ENCODE measurements at places on chromosomes 6 and 20. TPM values are rescaled to one million over a fixed set of nuclear protein-coding genes. Genes with fewer than 3 reads are reported as not detected.

GRCh38 chr20:11344939-11345338 lies 572.8 kb upstream of the BTBD3 start:
- no peak for DNase-seq

DNA sequence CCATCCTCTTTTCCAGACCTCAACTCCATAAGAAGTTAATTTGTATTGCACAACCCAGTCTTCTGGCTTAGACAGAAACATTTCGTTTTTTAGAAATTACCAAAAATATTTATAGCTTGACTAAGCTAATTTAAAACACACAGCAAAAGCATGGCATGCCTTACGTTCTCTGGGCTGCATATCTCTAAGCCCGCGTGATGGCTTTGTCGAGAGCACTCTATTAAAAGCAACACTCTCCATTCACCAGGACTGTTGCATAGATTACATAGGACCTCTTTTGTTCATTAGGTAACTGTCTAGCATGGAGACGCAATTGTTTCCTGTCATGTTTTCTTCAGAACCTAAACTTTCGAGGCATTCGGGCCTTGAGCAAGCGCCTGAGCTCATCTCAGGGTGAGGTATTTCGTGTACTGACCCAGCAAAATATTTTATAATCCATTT lies 104.5 kb downstream of the IBTK start:
- DNase-seq: no peak

GRCh38 chr6:34170346-34170745 lies 24.5 kb upstream of the GRM4 start:
- no peak for DNase-seq

- DNase-seq: no peak
These were observed 1.0 kb downstream of the MRPS26 start for GRCh38 chr20:3046677-3047462.

GRCh38 chr20:20022498-20022897 lies 5.3 kb downstream of the NAA20 start:
- no peak for DNase-seq

DNA sequence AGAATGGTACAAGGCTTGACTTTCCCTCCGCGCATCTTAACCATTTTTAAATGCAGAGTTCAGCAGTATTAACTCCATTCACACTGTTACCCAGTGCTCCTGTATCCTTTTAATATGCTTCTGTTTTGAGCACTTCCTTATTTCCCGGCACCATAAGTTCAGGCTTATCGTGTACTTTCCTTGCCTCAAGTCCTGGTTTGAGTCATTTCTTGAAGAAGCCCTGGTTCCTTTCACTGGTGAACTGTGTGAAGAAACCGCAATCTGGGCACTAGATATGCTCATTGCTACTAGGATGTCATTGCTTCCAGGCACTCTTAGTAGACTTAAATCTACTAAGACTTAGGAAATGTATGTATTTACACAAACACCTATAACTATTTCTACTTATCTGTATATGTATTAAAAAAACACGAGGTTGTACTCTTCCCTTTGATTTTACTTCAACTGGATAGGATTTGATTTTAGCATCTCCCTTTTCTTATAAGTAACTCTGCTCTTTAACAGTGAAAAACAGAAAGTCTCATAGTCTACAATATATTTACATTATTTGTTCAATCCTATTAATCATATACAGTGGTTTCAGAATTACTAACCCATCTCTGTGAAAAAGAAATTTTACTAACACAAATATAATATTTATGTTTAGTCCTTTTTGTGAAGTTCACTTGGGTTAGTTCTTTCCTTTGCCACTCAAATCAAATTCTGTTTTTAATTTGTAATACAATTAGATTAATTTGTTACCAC lies 135.5 kb downstream of the CDKAL1 start:
- DNase-seq: no peak

- DNase-seq: no peak
These were observed 298.7 kb upstream of the TCF21 start for GRCh38 chr6:133590196-133590595.

DNA sequence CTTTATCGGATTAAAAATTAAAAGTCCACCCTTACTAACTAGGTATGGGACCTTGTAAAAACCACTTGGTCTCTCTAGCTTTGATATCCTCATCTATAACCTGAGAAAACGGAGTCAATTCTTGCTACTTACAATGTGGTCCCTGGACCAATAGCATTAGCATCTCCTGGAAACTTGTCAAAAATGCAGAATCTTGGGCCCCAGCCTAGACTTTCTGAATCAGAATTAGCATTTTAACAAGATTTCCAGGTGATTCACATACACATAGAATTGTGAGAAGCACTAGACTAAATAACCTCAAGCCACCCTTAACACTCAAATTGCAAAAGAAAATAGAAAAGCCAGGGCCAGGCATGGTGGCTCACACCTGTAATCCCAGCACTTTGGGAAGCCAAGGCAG lies 96.6 kb downstream of the RNGTT start:
- no peak for DNase-seq

DNA sequence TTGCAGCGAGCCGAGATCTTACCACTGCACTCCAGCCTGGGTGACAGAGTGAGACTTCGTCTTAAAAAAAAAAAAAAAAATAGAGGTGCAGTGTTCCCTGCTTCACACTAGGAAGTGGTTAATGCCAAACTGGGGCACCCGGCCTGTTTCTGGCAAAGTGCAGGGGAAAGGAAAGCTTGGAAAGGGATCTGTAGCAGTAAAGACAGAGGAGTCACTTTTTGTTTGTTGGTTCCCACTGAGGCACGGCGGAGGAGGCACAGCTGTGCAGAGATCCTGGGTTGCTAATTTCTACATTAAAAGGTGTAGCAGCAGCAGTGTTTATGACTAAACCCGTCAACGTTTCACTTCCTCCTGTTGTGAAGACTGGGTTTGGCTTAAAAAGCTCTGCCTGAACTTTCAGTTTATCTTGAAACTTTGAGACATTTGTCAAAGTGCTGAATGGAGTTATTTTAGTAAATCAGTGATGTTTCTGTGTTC lies 125.6 kb downstream of the CARMIL1 start:
- DNase-seq: no peak

DNA sequence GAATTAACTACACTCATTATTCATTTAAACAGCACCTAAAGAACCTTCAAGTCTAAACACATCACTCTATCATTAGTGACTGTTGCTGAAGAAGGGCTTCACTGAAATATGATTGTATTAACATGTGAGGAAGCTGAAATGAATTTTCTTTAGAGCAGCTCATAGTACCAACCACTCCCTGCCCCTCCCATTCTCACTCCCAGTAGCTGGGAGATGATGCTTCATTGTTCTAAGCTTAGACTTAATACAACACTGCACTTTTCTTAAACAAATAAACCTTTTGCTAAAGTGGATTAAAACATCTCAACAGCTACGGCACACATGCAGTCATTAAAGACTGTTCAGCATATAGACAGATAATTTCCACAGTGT lies 63.1 kb downstream of the ATXN1 start:
- no peak for DNase-seq

GRCh38 chr6:117469791-117470190 lies 12.7 kb upstream of the DCBLD1 start:
- DNase-seq: no peak

DNA sequence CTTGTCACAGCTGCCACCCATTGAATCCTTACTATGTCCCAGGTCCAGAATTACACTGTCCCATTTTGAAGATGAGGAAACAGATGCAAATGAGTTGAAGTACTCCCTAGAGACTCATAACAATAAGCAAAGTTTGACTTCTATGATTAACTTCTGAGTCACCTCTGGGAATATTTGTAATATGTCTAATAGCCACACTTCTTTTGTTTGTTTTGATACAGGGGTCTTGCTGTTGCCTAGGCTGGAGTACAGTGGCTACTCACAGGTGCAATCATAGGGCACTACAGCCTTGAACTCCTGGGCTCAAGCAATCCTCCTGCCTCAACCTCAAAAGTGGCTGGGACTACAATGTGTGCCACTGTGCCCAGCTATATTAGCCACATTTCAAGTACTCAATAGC lies 11.4 kb upstream of the SOX12 start:
- DNase-seq: no peak

GRCh38 chr20:57301026-57301425 lies 28.6 kb upstream of the SPO11 start:
- DNase-seq: no peak

GRCh38 chr20:9515214-9515585 lies 810 bp downstream of the LAMP5 start:
- no peak for DNase-seq

GRCh38 chr20:32903666-32904175 lies 45.0 kb downstream of the EFCAB8 start:
- no peak for DNase-seq

DNA sequence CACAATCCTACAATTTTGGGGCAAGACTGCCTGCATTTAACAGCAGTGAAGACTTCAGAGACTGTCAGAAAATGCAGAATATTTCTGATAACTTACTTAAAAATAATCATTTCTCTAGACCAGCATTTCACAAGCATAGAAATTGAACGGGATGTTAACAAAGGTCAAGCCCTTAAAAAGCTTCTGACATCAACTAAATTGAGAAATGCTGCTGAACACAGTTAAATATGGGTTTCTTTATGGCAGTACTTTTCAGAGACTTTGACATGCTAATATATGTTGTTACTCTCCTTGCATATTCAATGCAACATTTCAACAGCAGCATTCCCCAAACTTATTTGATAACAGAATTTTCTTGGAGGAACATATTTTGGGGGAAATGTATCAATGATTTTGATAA lies 84.5 kb downstream of the KIF13A start:
- no peak for DNase-seq

- no peak for DNase-seq
These were observed 92.0 kb downstream of the ATXN1 start for GRCh38 chr6:16669227-16669626.

GRCh38 chr6:147639279-147639678 lies 130.8 kb downstream of the SAMD5 start:
- DNase-seq: no peak

GRCh38 chr6:143426026-143426425 lies 24.5 kb downstream of the ADAT2 start:
- no peak for DNase-seq

DNA sequence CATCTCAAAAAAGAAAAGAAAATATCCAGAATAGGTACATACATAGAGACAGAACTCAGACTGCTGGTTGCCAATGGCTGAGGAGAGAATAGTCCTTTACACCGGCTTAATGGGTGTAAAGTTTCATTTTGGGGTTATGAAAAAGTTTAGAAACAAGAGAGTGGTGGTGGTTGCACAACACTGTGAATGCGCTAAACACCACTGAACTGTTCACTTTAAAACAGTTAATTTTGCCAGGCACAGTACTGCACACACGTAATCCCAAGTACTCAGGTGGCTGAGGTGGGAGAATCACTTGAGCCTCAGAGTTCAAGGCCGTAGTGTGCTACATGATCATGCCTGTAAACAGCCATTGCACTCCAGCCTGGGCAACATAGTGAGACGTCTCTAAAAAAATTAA lies 7.6 kb downstream of the ILRUN start:
- no peak for DNase-seq

RBCK1 gene
- total RNA-seq: 88.1 TPM

CEP85L gene
- 14.6 TPM for total RNA-seq

ALDH5A1 gene
- total RNA-seq: 5.3 TPM

DEFB124 gene
- not detected for total RNA-seq

SERAC1 gene
- 5.8 TPM for total RNA-seq

SLC35F1 gene
- 12.0 TPM for total RNA-seq

C20orf144 gene
- total RNA-seq: not detected

DDX43 gene
- total RNA-seq: 1.8 TPM

DNAAF9 gene
- total RNA-seq: 21.0 TPM

PTPRT gene
- total RNA-seq: 1.6 TPM

PNPLA1 gene
- not detected for total RNA-seq
